ENCODE measurements at places on chromosomes 12 and 14.

- DNase-seq, result peak; percentile 56
These were observed 71.1 kb downstream of the PTPRR start for GRCh38 chr12:70849265-70849960.

GRCh38 chr12:4789776-4790175 lies 69.6 kb downstream of the GALNT8 start:
- no peak for DNase-seq

DNA sequence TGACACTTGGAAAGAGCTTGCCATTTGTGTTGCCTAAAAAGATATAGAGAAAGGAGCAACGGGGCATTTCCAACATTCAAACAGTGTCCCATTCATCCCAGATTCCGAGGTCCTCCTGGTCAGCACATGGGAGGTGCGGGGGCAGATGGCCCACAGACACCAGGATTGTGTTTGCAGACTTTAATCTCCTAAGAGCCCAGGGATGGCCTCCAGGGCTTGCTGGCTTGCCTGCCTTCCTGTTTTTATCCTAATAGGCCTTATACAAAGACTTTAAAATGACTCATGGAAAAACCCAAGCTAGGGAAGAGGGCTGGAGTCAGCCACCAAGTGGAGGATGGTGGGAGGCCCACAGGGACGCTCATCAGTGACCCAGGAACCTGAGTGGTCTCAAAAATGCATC lies 21.5 kb upstream of the FAM181A start:
- DNase-seq, result no peak

- peak; percentile 78 for DNase-seq
These were observed 43.8 kb upstream of the NR2C1 start for GRCh38 chr12:95117178-95117599.

DNA sequence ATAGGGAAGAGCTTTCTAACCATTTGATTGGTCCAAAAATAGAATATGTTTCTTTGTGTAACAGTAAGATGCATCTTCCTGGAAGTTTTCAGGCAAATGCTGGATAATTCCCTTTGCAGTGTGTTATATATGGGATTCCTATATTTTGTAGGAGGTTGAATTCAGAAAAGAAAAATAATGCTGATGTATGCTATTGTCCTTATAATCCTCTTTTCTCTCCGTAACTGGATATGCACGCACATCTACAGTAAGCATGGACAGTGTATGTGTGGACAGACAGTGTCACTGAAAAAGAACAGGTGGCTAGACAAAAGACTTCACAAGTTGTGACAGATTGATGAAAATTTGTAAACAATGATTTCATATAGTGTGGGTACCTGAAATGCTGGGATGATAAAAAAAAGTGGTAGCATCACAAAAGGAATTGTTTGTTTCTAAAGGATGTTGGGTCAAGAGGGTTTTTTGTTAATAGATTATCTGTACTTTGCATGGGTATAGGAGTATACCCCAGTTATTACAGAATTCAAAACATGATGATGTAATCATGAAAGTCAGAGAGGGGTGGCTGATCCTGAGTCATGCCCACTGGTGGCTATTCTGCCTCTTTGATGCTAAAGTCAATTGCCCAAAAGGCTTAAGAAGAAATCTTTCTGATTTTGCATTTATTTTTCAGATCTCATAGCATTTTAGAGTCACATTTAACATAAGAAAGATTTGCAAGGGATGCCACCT lies 160.7 kb upstream of the TMTC1 start:
- no peak for DNase-seq

Measured in hippocampal formation (tissue), 2 donors.